ENCODE measurements at places on chromosomes 16 and 17.

GRCh38 chr16:87918338-87918737 lies 18.0 kb downstream of the CA5A start:
- no peak for DNase-seq

- DNase-seq = no peak
Measured at GRCh38 chr17:32445497-32445896, 1.2 kb downstream of the PSMD11 start.

- no peak for DNase-seq
Measured at GRCh38 chr17:31283841-31284240, 13.2 kb downstream of the OMG start.

- DNase-seq = no peak
Measured at GRCh38 chr17:64384253-64385186, 6.1 kb downstream of the PECAM1 start.

- no peak for DNase-seq
Measured at GRCh38 chr16:56269281-56269680, 78.0 kb downstream of the GNAO1 start.

- no peak for DNase-seq
Measured at GRCh38 chr16:80174416-80174815, 366.4 kb upstream of the DYNLRB2 start.

GRCh38 chr16:87230571-87230970 lies 86.6 kb downstream of the C16orf95 start:
- no peak for DNase-seq

DNA sequence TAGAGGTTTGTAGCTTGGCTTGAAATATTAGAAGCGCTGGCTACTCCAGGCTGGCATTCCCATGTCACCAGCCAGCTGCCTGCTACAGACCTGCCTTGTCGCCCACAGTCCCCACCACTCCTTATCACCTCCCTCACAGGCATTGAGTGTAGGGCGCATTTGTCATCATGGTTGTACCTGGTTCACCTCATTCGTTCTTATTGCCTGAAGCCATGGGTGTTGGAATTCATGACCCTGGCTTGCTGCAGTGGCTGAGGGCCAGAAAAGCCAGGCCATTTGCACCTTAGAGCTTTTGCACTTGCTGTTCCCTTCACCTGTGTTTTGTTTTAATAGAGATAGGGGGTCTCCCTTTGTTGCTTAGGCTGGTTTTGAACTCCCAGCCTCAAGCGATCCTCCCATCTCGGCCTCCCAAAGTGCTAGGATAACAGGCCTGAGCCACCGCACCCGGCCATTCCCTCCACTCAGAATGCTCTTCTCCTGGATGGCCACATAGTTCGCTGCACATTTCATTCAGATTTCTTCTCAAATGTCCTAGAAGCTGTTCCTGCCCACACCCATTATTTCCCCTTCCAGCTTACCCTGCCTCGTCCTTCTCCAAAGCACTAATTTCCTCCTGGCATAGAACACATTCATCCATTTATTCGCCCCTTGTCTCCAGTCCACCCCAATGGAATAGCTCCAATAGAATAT lies 97.6 kb downstream of the C16orf78 start:
- DNase-seq = no peak

DNA sequence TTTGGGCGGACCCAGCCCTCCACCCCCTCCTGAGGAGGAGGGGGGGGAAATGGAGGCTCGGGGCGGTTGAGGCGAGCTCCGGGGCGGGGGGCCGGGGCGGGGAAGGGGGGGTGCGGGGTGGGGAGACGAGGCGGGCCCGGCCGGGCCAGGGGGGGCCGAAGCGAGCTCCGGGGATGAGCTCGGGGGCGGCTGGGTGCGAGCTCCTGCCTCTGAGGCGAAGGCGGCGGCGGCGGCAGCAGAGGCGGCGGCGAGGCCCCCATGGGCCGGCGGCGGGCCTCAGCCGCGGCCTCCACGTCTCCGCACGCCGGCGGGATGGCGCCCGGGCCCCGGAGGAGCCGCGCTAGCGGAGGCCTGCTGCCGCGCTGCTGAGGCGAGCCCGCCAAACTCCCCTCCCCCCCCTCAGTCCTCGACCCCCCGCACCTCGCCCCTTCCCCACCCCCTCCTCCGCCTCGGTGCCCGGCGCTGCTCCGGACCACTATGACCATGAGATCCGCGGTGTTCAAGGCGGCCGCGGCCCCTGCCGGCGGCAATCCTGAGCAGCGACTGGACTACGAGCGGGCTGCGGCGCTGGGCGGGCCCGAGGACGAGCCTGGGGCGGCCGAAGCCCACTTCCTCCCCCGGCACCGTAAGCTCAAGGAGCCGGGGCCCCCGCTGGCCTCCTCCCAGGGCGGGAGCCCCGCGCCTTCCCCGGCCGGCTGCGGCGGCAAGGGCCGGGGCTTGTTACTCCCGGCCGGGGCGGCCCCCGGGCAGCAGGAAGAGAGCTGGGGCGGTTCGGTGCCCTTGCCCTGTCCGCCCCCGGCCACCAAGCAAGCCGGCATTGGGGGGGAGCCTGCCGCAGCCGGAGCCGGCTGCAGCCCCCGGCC lies 596 bp downstream of the MSL1 start:
- no peak for DNase-seq

DNA sequence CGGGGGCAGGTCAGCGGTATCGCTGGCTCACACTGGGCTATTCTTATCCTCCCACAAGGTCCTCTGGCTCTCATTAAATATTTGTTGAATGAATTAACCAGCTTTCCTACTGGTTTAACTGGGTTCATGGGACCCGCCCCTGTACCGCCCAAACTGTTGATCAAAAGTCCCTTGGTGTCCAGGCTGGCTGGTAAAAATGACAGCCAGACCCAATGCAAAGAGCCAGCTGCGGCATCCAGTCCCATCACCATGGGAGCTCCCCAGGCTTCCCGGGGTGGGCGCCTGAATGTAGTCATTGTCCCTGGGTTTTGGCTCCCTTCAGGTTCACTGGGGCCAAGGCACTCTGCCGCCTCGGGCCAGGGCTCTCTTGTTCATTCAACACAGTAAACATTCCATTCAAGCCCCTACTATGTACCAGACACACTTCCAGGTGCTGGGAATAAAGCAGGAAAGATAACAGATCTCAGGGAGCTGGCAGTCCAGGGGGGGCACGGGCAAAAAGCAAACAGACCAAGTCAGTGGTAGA lies 11.7 kb upstream of the ATP2C2 start:
- no peak for DNase-seq

DNA sequence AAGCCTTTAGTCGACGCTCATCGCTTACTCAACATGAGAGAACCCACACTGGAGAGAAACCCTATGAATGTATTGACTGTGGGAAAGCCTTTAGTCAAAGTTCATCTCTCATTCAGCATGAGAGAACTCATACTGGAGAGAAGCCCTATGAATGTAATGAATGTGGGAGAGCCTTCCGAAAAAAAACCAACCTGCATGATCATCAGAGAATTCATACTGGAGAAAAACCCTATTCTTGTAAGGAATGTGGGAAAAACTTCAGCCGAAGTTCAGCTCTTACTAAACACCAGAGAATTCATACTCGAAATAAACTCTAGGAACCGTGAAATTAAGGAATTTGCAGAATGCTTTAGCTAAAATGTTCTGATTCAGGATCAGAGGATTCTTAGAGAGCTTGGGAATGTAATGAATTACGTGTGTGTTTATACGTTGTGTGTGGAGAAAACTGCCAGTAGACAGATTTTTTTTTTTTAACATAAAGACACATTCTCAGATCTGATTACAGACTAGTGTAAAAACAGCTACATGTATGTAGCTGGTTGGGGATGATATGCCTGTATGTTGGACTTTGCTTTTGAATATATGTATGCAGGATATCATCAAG lies 25.4 kb downstream of the ZFP90 start:
- DNase-seq = no peak

Data from activated naive CD4-positive, alpha-beta T cell (primary cell).